ENCODE measurements at places on chromosomes 4 and X.

GRCh38 chr4:18041114-18041513, 19.6 kb upstream of the LCORL start:
- no peak for DNase-seq

- no peak for DNase-seq
Measured at GRCh38 chr4:148814030-148814429, 371.8 kb upstream of the NR3C2 start.

DNA sequence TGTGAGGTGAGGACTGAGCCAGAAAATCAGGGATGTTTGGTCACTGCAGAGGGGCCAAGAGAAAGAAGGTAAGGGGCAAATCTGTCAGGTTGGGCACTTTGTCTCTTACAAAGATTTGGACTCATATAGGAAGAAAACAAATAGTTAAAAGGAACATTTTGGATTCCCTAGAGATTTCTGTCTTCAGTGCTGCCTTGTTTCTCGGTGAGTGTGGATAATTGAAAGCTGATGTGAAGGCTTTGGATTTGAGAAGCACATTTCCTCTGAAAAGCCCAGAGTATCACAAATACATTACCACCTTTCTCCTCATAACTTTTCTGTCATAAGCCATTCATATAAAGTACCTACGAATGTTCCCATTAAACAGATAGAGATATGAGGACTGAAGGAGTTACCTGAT, 107.5 kb downstream of the ATG4A start:
- no peak for DNase-seq

- DNase-seq = no peak
Measured at GRCh38 chrX:16718824-16719333, 533 bp upstream of the SYAP1 start.

DNA sequence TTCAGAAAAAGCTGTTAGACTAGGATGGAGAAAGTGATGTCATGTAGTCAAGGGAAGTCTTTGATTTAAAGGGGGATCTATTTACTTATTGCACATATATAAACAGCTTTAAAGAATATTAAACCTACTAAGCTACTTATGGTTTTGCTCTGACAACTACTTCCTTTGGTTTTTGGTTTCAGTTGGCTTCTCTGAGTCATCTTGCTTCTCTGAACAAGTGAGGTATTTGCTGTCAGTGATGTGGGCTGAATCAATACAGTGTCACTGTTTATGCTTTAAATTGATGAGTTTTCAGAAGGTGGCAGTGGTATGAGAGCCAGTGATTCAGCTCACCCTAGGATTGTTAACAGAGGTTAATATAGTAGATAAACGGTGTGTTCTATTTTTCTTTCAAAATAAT, 75.1 kb downstream of the CEP44 start:
- DNase-seq = no peak

DNA sequence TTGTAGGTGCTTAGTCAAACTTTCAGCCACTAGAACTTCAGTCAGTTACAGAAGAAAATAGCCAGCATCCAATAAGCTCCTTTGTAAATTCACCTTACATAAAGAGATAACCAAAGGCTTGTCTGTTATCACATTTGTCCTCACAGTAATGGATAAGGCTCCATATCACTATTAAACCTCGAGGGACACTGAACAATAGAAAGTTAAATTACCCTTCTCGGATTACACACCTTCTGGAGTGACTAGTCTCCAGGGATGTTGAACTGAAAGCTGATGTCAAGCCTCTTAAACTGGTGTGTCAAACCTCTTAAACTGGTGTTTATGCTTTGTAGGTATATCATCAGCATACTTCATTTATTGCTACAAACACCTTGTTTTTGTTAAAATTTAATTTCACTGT, 639.0 kb downstream of the CENPC start:
- DNase-seq = no peak

DNA sequence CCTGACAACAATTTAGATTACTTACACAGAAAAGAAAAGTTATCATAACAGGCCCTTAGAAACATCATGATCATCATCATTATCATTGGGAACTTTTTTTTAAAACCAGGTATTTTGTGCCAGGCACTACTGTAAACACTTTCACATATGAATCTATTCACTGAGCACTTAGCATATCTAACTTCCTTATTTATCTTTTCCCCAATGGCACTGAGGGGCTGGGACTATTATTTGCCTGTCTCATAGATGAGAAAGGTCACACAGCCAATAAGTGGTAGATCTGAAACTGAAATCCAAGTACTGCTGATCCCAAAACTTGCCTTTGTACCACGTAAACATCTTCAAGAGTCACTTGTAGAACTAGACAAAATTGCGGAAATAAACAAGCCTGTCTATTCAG, 184.2 kb upstream of the RBPJ start:
- DNase-seq = no peak

- no peak for DNase-seq
Measured at GRCh38 chr4:159871141-159871540, 768.3 kb downstream of the RAPGEF2 start.

DNA sequence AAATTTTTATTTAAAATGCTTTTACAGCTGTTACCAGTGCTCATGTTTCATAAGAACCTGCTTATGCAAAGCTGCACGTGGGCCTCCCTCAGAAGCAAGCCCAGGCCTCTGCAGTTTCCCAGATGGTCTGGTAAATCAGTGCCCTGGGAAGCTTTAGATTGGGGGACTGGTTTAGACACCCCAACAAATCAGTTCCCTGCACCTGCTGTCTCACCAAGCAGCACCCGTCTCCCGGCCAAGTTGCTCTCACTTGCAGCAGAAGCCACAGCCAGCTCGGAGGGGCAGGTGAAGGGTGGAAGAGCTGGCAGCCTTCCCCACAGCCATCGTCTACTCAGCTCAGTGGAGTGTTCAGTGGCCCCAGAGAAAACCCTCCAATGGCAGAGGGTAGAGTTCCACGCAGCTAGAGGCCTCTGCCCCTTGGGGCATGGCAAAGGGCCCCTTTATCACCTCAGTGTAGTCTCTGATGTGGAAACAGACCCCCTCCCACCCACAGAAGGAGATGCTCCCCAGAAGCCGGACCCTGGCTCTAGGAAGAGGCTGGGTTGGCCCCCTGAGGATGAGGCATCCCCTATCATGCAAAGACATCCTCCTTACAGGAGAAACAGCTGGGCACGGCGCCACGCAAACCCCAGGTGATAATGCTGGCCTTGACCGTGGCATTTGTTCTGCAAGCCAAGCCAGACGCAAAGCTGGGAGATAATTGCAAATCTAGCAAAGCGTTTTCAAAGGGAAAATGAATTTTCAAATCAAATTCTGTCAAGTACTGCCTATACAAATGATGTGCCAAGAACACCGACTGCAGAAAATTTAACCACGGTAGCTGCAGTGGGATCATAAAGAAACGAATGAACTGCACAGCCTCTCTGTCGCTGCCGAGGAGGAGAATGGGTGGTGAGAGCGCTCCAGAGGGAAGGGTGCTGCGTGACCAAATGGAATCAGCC, 51.9 kb downstream of the ZFYVE28 start:
- DNase-seq = no peak

- DNase-seq = no peak
Measured at GRCh38 chr4:135497563-135498152, 1296.1 kb upstream of the PABPC4L start.

DNA sequence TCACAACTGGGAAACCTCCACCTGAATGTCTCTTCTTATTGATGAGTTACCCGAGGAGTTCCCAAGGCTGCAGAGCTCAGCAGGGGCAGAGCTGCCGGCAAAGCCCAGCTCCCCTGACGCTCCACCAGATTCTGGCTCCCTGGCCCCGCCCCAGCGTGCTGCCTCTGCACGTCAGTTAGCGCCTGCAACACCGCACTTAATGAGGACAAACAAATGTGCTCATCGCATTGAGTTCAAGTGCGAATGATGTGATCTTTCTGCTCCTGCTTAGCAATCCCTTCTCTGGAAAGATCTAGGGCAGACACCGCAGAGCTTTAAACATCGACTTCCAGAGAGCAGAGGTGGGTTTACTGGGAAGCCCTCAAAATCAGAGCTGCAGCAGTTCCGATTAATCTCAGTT, 55.5 kb upstream of the FBXW7 start:
- DNase-seq = peak; percentile 4

DNA sequence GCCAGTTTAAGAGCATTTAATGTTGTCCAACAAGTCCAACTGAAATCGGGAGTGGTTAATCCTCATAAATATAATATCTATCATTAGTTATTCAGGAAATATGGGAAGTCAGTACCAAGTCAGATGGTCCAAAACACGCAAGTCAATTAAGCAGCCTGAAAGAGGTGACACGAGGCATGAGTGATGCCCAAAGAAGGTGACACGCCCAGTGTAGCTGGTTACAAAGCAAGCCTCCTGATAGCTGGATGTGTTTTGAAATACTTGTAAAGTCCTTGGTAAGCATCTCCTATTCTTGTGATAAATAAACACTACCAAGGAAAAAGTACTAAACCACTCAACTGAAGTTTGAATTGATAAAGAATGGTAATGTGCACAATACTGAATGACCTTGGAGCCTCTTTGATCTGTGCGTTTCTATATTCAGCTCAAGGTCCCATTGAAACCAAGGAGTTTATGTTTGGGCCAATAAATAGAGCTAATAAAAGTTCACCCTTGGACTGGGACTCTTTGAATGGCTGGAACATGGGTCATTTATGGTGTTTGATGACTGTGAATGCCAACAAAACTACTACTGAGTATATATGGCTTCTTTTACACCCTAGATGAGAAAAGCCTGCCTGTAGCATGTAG, 93.2 kb upstream of the KLF3 start:
- DNase-seq = no peak

GRCh38 chr4:158395889-158396288, 125.8 kb upstream of the RXFP1 start:
- DNase-seq = no peak

GRCh38 chr4:188976644-188977115, 837.4 kb downstream of the TRIML1 start:
- no peak for DNase-seq

GRCh38 chr4:119130365-119131065, 5.1 kb upstream of the MYOZ2 start:
- DNase-seq = no peak

- DNase-seq = no peak
Measured at GRCh38 chr4:104905546-104905945, 241.1 kb upstream of the TET2 start.

DNA sequence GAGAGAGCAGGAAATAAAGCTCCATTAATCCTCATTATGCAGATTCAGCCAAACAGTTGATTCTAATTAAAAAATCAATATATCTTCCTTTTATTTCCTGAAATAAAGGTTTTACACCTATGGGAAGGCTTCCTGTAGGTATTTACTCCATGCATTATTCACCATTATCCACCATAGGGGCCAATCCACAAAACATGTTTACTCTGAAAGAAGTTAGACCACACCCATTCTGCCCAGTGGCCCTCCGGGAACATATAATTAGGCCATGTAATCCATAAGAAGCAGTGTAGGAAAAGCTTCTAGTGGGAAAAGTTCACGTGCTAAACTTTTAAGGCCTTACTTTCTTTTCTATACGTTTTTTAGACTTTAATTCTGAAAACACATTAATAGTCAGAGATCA, 57.7 kb downstream of the SAT1 start:
- DNase-seq = no peak

GRCh38 chr4:134465417-134465816, 263.8 kb upstream of the PABPC4L start:
- no peak for DNase-seq
